CD4-positive, alpha-beta T cell treated with Interferon alpha-2 for 1 hour (primary cell): ENCODE measurements at places on chromosomes 6 and 20.

DNA sequence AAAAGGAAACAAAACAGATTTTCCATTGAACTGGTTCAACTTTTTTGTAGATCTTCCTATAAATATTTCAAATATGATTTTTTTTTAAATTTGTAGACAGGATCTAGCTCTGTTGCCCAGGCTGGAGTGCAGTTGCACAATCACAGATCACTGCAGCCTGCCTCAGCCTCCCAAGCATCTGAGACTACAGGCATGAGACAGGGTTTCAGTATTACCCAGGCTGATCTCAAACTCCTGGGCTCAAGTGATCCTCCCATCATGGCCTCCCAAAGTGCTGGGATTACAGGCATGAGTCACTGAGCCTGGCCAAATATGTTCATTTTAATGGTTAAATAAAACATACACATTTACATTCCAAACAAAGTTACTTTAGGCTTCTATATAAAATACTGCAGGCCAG lies 33.6 kb downstream of the SAMHD1 start:
- DNase-seq: no peak

DNA sequence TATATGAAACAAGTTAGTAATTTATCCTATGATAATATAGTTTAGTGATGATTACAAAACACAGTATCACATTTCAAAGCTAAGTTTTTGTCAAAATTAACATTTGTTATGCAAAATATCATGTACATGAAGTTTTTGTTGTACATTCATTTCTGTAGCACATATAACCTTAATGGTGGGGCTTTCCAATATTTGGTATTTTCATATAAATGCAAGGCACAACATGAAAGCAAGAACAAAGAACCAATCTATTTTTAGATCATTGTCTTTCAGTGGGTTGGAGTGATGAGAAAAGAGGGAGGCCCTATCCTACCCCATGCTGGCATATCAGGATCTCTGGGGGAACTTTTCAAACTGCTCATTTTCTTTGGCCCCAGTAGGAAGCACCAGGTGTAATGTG lies 53.4 kb downstream of the FAM83B start:
- no peak for DNase-seq

GRCh38 chr20:37948956-37949355 lies 46.0 kb downstream of the VSTM2L start:
- no peak for DNase-seq

DNA sequence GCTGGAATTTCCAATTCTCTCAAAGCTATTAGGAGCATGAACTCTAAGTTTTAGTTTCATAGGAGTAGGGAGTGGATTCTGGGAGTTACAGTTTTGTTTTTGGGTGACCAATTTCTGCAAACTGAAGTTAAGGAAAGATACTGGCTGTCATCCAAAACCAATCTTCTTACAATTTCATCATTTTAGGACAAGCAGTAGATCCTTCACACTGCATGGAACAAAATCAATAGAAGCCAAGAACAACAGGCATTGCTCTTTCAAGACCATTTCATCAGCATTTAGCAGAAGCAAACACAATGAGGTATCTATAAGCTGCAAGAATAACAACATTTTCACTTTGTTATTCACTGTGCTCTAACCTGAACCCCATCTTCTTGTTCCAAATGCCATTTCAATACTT lies 173.0 kb downstream of the GMDS start:
- no peak for DNase-seq

DNA sequence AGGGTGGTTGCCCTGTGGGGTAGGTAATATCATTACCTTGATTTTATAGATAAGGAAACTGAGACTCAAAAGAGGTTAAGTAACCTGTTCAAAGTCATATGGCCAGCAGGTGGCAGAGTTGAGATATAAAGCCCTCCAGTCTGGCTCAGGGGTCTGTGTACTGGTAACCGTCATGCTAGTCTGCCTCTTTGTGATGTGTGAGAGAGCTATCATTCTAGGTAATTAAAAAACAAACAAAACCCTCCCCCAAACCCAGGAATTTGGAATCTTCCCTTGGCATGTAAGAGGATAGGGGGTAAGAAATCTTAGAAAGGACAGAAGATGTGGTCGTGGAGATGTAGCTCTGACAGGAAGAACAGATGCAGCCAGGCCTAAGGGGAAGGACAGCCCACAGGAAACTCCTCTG lies 206.0 kb downstream of the CDC5L start:
- DNase-seq: peak; percentile 59
